Upper lobe of right lung (tissue), 1 donor: ENCODE measurements at places on chromosomes 13 and 19. TPM values are rescaled to one million over a fixed set of nuclear protein-coding genes. Genes with fewer than 3 reads are reported as not detected.

The SIGLECL1 gene
- total RNA-seq: not detected

The ZNF160 gene
- 35.3 TPM for total RNA-seq

The FPR3 gene
- 41.0 TPM for total RNA-seq

The JOSD2 gene
- total RNA-seq: 34.7 TPM
